IPS-NIHi11 (cell line): ENCODE measurements at places on chromosomes 2 and 18.

DNA sequence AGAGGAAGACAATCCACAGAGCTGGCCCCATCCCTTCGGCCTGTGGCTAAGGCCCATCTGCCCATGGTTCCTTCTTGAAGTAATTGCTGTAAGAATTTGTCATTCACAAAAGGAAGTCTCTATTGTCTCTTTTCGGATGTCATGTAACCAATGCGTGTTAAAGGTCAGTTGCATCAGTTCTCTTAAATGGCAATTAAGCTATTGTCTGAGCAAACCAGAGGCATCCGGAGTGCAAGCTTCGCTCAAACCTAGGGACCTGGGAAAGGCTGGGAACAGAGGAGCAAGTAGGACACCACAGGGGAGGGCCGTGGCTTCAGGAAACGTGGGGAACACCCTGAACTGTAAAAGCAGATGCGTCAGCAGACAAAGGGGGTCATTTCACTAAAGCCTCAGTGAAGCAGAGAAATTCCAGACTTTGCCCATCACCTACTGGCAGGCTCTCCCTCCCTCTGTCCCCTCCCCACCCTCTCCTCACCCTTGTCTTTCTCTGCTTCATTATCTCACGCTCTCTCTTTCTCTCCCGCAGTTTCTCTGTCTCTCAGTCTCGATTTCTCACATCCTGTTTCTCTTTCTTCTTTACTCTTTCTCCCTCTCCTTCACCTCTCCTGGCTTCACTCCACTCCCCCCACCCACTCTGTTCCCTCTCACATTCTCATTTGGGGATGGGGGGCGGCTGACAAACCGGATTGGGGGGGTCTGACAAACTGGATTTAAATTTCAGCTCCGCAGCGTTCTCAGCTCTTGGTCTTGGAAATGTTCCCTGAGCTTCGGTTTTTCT lies 204.6 kb upstream of the TNP1 start:
- DNase-seq: peak; percentile 11

- DNase-seq: no peak
These were observed 20.8 kb downstream of the CCL20 start for GRCh38 chr2:227834423-227834822.

- no peak for DNase-seq
These were observed 15.7 kb upstream of the CDH7 start for GRCh38 chr18:65735155-65735554.

DNA sequence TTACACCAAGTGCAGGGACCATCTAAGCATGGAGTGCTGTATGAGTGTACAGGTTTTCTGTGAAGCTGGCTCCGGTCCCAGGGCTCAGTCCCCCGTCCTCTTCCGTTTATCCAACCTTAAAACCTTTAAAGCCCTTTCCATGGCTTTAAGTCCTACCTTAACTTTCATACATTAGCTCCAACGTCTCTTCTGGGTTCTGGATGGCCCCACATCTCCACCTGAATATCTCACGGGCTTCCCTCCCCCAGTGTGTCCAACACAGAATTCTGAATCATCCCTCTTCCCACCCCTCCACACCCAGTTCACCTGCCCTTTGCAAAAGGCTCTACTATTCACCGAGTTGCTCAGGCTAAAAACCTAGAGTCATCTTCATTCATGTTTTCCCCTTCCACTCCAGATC lies 12.8 kb downstream of the ARHGAP25 start:
- no peak for DNase-seq

- DNase-seq: no peak
These were observed 158.9 kb downstream of the CCDC148 start for GRCh38 chr2:158297606-158298005.

- DNase-seq: no peak
These were observed 117.9 kb downstream of the ARHGAP15 start for GRCh38 chr2:143246815-143247744.

- DNase-seq: no peak
These were observed 94.5 kb downstream of the RDH14 start for GRCh38 chr2:18465979-18466378.

GRCh38 chr2:179274749-179275148 lies 10.1 kb upstream of the SESTD1 start:
- no peak for DNase-seq

GRCh38 chr2:28915939-28916338 lies 21.5 kb downstream of the WDR43 start:
- no peak for DNase-seq

DNA sequence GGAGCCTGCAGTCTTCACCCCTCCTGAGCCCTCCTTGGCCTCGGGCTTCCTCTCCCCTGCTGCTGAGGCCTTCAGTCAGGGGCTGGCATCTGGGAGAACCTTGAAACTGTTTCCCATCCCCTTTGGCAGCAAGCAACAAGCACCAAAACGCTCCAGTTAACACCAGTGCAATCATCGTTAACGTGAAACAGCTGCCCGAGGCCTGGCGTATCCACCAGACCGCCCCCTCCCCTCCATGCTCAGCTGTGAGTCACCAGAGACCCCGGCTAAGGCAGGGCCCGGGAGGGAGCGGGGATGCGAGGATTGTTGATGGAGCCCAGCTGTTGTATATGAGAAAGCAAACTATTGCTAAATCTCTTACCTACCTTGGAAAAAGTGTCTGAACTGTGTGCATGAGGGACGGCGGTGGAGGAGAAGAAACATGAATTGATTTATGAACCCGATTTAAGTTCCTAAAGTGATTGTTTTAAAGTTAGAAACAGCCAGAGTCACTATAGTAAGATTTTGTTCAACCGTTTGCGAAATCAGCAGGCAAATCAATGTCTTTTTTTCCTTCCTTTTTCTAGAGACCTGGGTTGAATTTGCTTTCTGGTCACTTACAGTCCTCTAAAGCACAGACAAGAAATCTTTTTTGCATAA lies 5.2 kb downstream of the ZFP36L2 start:
- DNase-seq: no peak

- no peak for DNase-seq
These were observed 179.4 kb downstream of the TXNL1 start for GRCh38 chr18:56458770-56459712.

DNA sequence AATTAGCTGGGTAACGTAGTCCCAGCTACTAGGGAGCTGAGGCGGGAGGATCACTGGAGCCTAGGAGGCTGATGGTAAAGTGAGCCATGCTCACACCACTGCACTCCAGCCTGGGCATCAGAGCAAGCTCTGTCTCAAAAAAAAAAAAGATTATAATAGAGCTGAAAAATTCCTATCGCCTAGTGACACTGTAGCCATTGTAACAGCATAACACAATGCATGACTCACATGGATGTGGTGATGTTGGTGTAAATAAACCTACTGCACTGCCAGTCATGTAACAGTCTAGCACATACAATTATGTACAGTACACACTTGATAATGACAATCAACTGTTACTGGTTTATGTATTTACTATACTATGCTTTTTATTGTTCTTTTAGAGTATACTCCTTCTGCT lies 39.6 kb downstream of the MGAT4A start:
- DNase-seq: no peak

DNA sequence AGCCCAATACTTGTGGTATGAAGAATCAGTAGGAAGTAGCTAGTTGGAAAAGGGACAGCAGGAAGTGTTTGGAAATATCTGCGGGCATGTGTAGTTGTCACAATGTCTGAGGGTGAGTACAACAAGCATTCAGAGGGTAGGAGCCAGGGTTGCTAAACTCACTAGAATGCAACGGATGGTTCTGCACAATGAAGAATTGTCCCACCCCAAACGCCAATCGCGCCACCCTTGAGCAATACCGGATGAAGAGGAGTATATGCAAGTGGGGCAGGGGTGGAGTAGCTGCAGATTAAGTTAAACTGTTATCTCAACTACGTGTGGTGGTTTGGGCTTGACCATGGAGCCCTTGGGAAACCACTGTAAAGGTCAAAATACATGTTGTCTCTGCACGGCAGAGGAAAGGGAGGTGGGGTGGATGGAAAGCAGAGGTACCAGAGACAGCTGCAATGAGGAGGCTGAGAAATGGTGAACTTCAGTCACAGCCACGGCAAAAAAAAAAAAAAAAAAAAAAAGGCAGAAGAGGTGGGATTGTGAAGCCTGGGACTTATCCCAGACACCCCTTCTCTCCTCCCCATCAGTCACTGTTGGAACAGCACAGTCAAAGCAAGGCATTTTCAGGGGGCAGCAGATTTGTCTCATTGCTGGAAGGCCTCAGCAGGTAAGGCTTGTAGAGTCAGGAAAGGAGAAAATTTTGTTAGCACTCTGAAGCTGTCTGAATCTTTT lies 5.2 kb downstream of the CCL20 start:
- no peak for DNase-seq

DNA sequence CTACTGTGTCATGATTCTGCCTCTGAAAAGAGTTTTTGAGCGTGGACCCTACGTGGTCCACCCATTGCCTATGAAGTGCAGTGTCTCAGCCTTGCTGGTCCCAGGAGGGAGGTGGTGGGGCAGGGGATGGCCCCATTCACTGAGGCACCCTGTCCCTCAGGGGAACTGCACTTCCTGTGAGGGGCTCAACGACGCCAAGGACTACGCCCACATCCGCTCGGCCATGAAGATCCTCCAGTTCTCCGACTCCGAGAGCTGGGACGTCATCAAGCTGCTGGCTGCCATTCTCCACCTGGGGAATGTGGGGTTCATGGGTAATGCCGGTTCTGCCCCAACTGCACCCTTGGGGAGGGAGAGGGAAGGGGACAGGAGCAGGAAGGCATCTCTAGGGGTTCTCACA lies 42.5 kb downstream of the MYO7B start:
- no peak for DNase-seq

- DNase-seq: peak; percentile 97
These were observed at the start of gene CFAP221 for GRCh38 chr2:119544075-119544938. Gene CFAP221 (plus strand): TSS chr2:119544449. CDS start chr2:119546132, 1,683 bp downstream.

GRCh38 chr2:64164629-64165028 lies 20.4 kb upstream of the PELI1 start:
- no peak for DNase-seq

DNA sequence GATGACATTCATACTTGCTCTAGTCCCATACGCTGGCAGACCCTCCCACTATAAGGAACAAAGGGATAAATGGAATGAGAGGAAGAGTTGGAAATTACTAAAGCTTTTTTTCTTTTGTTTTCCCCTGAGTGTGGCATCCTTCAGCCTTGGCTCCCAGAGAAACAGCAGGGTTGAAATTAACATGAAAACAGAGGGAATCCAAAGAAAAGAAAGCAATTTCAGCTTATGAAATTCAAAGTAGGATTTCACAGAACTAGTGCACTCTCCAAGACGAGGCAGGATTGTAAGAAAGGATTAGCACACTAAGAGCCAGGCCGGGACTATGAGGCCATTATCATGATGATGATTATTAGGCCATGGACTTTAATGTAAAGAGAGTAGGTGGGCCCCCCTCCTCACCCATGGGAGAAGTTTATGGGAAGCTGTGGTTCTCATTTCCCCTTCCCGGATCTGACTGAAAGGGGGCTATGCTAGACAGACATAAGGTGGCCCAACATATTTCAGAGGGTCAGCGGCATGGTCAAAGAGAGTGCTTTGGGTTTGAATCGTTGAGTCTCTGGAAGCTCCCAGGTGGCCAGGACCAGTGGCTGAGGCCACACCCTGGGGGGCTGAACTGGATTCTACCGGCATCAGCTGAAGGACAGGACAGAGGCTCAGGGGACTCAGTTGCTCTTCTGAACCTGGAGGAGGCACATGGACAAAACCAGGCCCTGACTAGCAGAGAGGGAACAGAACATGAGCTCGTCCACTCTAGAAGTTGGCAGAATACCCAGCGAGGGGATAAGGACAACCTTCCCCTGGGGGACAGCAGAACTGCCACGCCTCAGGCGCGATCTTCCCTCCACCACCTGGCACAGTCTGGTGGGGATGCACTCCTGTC lies 100.1 kb upstream of the ARL4C start:
- peak; percentile 44 for DNase-seq

- no peak for DNase-seq
These were observed 133.4 kb downstream of the KCTD1 start for GRCh38 chr18:26414901-26415440.

DNA sequence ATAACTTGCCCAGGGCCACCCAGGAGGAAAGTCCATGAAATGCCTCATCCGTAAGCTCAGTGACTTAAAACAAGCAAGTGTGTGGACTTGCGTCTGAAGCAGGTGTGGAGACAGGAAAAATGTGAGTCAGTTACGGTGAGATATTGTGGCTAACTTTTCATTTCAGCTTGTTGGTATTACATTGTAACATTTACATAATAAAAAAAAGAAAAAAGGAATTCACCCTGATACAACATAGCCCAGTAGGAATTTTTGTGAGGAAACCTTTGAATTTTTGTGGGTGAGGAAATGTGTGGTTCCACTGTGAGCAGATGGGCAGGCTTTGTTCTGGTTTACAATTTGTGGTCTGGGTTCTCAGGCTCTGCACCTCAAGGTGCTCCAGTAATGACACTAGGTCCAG lies 33.7 kb upstream of the LYPD6B start:
- DNase-seq: no peak

DNA sequence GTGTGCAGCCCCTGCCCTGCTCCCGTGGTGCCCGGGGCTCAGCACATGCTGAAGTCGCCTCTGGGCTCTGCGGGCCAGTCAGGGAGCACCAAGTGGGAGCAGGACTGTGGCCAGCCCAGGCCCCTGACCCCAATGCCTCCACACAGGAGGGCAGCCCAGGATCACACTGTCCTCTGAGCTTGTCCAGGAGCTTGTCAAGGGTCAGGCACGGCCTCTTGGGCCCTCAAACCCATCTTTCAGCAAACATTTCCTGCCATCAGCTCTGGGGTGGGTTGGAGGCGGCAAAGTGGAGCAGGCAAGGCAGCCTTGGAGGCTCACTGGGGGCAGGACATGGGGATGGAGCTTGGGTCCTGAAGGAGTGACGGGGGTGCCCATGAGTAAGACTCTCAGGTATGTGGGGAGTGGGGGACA lies 10.3 kb downstream of the SNED1 start:
- DNase-seq: no peak

DNA sequence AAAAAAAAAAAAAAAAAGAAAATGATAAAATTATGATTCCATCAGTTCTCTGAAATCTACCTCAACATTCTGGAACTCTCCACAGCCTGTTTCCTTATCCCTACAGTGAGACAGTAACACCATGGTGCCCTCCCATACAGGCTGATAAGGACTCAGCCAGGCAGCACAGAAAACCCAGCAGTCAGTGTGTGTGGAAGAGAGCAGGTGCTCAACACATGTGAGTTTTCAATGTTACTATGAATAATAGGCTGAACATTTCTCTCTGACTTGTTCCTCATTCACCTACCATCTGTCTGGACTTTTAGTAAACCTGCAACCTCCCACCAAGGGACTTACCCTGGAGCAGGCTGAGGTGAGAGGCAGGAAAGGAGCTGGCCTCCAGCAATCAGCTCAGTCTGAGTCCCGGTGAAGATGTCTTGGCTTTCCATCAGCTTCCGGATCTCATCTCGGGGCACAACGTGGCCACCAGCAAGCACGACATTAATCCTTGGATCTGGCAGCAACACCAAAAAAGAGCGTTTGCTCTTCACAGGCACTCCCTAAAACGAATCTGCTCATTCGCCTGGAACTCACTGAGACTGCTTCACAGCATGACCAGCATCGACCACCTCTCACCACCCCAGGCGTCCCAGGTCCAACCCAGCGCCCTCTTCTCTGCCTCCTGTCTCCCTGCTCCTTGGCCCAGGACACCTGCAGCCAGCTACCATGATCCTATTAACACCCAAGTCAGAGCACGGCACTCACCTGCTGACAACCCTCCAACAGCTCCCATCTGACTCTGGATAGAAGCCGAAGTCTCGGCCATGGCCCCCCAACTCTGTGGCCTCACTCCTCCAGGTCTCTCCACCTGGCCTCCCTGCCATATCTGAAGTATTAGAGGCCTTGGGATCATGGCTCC lies 16.5 kb downstream of the PASK start:
- DNase-seq: no peak
